ENCODE measurements at places on chromosomes 5 and 9.

GRCh38 chr5:132376694-132377641 is 7.5 kb downstream of the SLC22A5 start:
- no peak for DNase-seq

DNA sequence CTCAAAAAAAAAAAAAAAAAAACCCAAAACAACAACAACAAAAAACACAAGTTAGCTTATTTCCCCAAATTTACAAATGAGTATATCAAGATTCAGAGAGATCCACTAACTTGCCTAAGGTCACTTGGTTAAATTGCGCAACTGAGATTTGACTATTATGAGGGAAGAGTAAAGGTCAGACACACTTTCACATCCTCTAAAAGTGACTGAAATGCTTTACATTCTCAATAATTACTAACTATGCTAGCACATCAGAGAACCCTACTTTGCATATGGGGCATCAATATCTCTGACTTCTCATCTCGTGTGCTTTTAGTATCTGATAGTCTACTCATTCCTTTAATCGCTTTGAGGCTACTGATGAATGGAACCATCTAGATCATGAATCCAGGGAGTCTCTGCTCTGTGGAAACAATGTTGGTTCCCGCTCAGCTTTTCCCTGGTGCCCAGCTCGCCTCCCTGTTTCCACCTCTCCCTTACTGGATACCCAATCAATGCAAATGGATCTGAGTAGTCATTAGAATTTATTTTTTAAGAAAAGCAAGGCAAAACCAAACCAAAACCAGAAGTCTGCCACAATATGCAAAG is 182.1 kb upstream of the TRIM32 start:
- DNase-seq: no peak

GRCh38 chr5:161446655-161447054 is 99.9 kb downstream of the GABRB2 start:
- no peak for DNase-seq

- DNase-seq: no peak
These were observed 34.4 kb downstream of the HMCN2 start for GRCh38 chr9:130299785-130300615.

GRCh38 chr5:158947846-158948245 is 151.9 kb downstream of the EBF1 start:
- peak; percentile 52 for DNase-seq

DNA sequence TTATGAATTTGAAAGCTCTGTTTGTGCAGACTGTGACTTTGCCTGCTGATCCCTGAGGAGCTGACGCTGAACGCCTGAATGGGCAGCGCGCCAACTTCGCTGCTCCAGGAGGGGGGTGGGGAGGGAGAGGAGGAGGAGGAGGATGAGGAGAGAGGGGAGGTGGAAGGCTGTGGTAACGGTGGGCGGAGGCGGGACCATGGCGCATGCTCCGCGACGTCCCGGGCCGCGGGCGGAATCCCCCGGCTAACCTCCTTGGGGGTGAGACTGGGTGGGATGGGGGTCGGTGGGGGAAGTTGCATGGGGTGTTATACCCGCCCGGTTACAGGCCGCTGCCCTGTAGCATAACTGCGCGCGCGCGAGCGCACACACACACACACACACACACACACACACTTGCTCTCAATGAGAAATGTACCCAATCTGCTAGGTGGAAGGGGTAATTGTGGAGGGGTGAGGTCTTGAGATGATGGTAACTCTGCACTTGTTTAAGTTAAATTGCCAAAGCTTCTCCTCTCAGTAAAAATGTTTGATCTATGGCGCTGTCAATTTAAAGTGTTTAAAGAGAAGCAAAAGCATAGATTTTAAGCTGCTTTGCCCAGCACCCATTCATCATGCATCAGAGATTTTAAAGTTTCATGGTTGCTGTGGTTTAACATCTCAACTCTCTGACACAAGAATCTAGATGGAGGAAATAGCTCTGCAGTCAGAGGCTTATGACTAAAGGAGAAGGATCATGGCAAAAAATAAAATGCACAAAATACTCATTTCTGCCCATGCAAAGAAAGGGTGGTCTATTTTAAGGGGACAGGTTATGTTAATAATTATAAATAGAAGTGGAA is 76.6 kb upstream of the TBCA start:
- DNase-seq: peak; percentile 67

DNA sequence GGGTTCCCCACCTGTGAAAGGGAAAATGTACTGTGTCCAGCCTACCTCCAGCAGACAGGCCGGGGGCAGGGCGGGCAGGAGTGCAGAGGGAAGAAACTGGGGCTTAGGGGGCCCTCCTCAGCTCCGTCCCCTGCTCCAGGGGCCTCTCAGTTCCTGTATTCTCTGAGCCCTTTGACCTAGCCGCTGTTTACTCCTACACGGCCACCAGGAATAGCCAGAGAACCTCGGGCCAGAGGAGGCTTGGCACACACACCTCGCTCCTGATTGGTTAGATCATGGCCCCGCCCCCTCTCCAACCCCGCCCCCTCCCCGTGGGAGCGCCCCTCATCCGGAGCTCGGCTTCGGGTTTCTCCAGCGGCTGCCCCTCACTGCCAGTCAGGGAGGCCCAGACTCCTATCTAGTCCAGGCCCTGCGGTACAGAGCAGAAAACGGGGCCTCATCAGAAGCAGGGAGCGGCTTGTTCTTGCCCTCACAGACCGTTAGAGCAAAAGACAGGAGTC is 2.2 kb downstream of the ST6GALNAC6 start:
- peak; percentile 70 for DNase-seq

DNA sequence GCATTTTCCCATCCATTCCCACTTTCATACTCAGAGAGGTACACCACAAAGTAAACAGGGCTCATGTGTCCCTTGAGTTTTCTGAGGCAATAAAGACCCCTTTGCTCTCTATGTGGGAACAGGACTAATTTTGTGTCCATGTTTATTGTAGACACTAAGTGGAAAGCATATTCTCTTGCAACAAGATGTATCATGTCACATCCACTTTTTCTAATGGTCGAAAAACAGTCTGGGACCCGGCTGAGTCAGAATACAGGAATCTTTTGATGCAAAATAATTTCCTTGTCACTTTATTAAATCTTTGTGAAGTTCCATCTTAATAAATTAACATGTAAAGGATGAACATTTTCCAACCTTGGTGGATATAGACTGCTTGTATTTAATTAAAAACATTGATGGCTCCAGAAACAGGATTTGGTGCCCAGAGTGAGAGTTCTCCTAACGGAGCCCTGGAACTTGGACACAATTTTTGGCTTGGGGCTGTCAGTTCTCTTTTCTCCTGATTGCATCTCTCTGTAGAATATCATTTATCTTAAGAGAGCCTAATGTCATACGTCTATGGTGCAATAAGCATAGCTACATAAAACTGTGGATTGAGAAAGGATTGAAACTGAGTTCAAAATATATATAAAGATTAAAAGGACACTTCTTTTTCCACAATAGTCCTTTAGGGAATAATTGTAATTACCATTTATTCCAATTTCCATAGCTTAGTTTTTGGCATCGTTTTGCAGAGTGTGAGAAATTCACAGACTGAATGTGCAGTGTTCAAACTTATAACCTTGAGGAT is 1116.7 kb upstream of the SEMA6A start:
- DNase-seq: no peak

DNA sequence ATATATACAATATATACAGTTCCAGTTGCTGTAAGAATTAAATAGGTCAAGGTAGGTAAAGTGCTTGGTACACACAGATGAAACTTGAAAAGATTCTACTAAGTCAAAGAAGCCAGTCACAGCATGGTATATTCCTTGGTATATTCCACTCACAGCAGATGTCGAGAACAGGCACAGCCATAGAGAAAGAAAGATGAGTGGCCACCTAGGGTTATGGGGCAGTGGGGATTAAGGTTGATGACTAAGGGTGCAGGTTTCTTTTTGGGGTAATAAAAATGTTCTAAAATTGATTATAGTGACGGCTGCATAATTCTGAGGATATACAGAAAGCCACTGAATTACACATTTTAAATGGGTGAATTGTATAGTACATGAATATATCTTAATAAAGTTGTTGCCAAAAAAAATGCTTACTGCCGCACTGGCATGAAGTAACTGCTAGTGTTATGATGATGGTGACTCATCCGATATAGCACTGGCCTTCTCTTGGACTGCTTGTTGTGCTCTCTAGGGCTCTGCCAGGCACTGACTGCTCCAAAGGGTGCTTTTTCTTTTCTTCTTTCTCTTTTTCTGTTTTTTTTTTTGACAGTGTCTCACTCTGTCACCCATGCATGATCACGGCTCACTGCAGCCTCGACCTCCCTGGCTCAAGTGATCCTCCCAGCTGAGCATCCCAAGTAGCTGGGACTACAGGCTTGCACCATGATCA is 23.5 kb downstream of the TBC1D2 start:
- DNase-seq: peak; percentile 88

DNA sequence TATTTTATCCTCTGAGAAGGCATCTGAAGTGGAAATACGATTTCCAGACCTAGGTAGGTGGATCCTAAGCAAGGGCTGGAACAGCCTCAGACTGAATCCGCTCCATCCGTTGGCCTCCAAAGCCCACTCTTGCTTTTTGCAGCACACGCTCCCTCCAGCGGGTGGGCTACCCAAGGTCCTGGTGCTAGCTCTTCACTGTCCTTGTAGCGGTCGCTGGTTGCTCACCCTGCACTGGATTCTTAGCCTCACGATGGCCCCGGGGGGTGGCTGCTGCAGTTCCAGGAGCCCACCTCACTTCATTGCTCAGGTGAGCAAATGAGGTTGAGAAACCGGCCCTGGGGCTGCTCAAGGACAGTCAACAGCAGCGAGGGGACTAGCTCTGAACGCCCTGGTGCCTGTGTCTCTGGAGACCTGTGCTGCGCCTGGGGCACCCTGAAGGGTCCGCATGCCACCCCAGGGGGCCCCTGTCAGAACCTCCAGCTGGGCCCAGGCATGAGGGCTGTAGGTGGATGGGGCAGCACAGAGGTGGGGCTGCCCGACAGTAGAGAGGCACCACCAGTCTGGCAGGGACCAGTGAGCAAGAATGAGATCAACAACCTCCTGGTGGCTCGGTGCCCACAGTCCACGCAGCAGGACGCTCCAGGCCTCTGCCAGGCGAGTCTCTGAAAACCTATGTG is 4.3 kb downstream of the MGAT4B start:
- DNase-seq: no peak

DNA sequence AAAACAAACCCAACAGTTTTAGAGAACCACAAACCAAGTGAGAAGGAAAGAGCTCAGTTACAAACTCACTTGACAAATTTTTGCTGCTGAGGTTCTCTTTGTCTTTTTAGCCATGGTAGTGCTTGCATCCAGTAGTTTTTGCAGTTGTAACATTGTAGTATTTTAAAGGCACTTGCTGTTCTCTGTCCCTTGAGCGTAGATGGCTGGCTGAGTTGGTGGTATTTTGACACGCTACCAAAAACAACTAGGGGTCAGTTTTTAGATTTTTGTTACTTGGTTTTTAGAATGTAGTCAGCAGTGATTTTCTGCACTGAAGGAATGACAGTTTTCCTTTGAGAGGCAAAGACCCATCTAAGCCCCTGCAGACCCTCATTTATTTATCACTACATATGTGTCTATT is 58.0 kb downstream of the TLE4 start:
- DNase-seq: no peak

DNA sequence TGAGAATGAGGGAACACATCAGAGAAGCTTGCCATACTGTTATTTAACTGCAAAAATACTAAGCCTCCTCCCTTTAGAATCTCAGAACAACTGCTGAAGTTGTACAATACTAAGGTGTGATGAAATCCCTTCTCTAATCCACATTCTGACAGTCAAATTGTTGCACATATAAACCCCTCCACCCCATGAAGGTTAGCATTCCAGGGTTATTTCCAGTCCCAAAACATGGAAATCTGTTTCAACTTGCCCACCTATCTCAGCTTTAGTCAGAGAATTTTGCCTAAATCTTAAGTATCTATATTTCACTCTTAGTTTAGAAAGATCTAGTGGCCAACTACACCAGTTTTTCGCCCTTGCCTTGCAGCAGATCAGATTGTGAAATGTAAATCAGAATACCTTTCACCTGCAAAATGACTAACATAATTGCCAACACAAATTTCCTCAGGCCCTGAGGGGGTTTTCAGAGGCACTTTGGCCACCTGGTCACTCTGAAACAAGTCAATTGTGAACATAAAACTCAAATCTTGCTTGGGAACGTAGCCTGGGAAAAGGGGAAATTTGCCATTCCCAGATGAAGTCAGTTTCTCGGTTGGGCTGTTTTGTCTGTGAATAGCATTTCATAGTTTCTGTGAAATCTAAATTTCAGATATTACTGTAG is 93.9 kb downstream of the EFNA5 start:
- DNase-seq: no peak

GRCh38 chr5:103434057-103434456 is 128.5 kb downstream of the NUDT12 start:
- no peak for DNase-seq

GRCh38 chr9:83656952-83657351 is 34.0 kb downstream of the IDNK start:
- DNase-seq: no peak

- no peak for DNase-seq
These were observed 2.5 kb downstream of the TMEM252 start for GRCh38 chr9:68538200-68538599.

- no peak for DNase-seq
These were observed 1.6 kb upstream of the CARD9 start for GRCh38 chr9:136375096-136375495.

GRCh38 chr5:111820072-111820471 is 63.1 kb upstream of the NREP start:
- DNase-seq: peak; percentile 7

DNA sequence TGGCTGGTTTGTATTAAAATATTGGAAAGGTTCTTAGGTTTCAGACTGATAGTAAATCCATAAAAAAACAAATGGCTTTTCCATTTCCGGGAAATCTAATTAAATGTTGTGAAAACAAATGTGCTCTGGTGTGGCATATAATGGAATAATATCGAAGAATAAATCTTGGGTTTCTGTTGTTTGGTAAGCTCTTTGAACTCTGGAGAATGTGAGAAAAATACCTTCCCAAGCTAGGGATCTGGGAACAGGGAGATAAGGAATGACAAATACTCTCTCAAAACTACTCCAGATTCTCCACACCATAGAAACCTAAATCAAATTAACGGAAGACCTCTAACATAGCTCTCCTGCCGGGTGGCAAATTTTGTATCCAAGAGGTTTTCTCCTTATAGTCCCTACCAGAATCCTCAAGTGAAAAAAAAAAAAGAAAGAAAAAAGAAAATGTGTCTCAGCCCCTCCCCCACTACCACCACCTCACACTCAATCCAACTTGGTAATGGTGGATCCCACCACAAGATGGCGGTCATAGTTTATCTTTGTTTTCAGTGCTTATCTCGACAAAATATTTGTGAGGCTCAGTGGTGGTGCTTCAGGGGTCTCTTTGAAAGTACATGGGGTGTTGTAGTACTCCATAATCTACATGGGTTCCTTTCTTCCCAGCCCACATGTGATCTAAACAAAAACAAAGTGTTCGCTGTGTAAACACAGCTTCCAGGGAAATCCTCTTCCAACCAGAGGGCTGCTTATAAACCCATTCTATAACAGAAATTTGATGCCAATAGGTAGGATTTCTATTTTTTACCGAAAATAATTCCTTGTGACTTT is 54.5 kb upstream of the FST start:
- no peak for DNase-seq
